Stimulated activated CD8-positive, alpha-beta memory T cell treated with anti-CD3 and anti-CD28 coated beads, Interleukin-15, amount 100 ng/mL, for 1 hour (primary cell): ENCODE measurements at places on chromosomes 1 and 21.

DNA sequence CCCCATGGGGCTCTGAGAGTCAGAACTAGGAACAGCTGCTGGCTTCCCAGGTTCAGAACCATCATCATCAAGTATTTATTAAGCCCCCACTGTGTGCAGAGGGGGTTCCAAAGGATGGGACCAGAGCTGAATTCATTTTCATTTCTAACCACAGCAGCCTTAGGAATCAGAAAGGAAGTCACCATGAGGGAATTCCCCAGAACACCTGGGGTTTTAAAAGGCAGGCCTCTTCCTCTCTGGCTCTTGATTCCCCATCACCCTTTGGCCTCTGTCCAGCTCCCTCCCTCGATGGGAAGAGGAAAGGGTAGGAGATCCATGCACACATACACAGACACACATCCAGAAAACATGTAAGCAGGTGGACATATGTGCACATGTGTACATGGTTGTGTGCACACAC lies 1.3 kb upstream of the KCNN3 start:
- DNase-seq, result no peak

- DNase-seq, result no peak
Measured at GRCh38 chr1:203660931-203661484, 34.4 kb downstream of the ATP2B4 start.

DNA sequence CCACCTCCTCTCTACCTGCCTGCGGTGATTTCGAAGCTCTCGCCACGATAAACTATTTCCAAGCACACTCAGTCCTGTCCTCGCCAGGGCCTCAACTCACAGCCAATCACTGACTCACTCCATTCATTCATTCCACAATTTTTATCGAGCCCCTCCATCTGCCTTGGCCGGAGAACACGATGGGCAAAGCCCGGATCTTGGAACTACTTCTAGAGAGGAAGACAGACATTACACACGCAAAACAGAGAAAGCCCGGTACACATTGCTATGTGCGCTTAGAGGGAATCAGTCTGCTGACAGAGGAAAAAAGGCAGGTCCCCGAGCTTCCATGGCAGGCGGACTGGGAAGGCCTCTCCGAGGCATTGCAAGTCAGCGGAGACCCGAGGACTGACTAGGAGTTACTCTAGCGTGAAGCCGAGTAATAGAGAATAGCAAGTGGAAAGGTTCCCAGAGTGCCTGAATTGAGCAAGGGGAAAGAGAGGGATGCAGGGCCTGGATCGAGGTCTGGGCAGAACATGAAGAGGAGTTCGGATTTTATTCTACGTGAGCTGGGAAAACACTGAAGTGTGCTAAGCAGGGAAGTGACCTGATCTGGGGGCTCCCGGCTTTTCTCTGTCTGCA lies 54.2 kb upstream of the DNAJC6 start:
- DNase-seq, result no peak

GRCh38 chr1:65422241-65423203 lies 2.1 kb downstream of the LEPR start:
- DNase-seq, result no peak

DNA sequence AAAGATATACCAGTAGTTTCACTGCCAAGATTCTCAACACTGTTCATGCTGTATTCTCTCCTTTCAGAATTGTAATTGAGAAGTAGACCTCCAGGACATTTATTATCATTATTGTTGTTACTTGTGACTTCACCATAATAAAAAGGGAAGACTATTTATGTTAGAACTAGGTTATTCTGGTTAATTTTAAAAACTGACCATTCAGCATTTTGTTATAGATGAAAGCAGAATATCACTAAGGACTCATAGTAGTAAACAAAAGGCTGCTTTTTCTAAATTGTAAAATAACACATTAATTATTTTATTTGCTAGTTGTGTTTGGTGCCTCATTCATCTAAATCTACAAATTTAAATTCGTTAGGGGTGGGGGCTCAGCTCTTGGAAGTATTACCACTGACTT lies 210.4 kb downstream of the PATJ start:
- no peak for DNase-seq

DNA sequence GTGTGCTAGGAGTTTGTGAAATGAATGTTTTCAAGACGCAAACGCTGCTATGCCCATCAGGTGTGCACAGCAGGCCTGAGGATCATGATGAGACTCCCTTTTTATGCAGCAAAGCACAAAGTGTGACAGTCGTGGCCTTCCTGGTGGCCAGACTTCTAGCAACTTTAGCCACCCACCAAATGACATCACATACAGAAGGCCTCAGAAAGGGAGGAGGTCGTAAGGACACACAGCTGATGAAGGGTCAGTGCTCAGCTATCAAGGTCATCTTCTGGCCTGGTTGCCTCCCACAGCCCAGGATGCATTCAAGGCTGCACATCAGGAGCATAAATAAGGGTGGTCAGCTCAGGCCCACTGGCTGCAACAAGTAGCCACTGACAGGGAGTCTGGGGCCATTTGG lies 36.6 kb downstream of the BMP8A start:
- DNase-seq, result no peak
